T-cell (primary cell): ENCODE measurements at places on chromosomes 2 and 18.

GRCh38 chr2:165274698-165275097 lies 35.5 kb downstream of the SCN2A start:
- H3K4me1 ChIP-seq = no peaks in the 10 kb centered on the region
- no peak overlapping the region for H3K4me3 ChIP-seq
- H3K27me3 ChIP-seq = no peaks in the 10 kb centered on the region
- DNase-seq = no peak
- H3K36me3 ChIP-seq = no peaks in the 10 kb centered on the region

- no peak overlapping the region for H3K4me3 ChIP-seq
- DNase-seq = no peak
- no peaks in the 10 kb centered on the region for H3K4me1 ChIP-seq
- H3K27ac ChIP-seq = no peak overlapping the region
- H3K36me3 ChIP-seq = no peaks in the 10 kb centered on the region
Measured at GRCh38 chr2:2146969-2147900, 183.8 kb downstream of the MYT1L start.

- H3K27me3 ChIP-seq = peaks cover 26% of the 10 kb centered on the region
- H3K4me1 ChIP-seq = no peaks in the 10 kb centered on the region
- H3K36me3 ChIP-seq = no peaks in the 10 kb centered on the region
- H3K27ac ChIP-seq = no peak overlapping the region
- no peak overlapping the region for H3K4me3 ChIP-seq
- no peak for DNase-seq
Measured at GRCh38 chr18:52340406-52341102, 557 bp downstream of the DCC start.

DNA sequence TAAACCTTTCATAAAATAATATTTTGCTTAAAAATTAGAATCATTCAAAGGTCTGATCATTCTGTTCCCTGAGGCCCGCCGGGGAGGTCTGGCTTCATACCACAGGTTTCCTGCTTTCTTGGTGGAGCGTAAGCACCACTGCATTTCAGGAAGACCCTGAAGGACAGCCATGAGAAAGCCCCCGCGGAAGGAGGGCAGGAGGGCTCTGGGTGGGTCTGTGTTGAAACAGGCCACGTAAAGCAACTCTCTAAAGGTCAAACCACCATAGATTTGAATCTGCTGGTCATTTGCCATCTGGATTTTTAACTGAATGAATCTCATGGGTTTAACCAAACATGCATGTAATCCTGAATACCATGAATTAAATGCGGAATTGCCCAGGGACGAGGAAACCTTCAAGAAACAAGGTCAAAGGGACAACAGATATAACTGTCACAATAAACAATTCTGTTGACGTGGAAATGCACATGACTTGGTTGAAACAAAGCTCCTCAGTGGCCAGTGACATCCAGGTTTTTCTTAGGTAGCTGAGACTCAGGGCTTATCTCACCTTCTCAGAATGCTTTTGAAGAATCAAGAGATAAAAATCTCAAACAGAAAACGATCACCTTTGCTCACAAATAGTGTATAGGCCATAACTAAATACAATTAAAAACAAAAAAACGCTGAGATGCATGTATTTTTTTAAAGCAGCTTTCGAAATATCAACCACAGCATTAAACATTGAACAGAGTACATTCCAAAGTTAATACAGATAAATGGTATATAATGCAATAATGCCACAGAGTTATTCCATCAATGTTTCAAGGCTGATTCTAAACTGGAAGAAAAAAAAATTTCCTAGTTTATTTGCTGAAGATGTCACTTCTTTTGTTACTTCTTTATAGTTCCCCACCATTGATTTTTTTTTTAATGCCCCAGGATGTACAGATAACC lies 193.2 kb downstream of the BCL2 start:
- H3K27me3 ChIP-seq = no peaks in the 10 kb centered on the region
- H3K4me3 ChIP-seq = no peak overlapping the region
- DNase-seq = no peak
- peaks cover 2% of the 10 kb centered on the region for H3K4me1 ChIP-seq
- H3K36me3 ChIP-seq = peaks cover 12% of the 10 kb centered on the region

- no peak overlapping the region for H3K27ac ChIP-seq
- H3K27me3 ChIP-seq = no peaks in the 10 kb centered on the region
- no peak for DNase-seq
Measured at GRCh38 chr18:73891572-73892421, 255.8 kb downstream of the FBXO15 start.

DNA sequence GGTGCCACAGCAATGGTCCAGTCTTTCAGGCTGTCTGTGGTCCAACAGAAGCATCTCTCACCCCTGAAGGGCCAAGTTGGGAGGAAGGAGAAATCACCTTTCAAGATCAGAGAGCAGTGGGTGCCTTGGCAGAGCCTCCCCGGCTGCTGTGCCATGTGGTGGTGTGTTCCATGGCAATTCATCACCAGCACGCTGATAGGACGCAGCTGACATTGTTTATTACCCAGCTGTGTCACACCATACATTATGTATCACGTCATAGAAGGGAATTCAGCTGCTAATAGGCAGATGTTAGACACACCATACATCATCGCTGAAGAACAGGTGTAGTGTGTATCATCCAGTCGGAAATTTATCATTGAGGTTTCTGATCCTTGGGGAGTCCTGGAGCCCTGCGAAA lies 29.6 kb upstream of the RPL31 start:
- DNase-seq = no peak
- H3K36me3 ChIP-seq = no peaks in the 10 kb centered on the region
- no peak overlapping the region for H3K4me3 ChIP-seq

GRCh38 chr2:157447031-157447430 lies 3.1 kb upstream of the CYTIP start:
- peak overlapping the region; percentile 90 for H3K27ac ChIP-seq
- DNase-seq = no peak
- no peaks in the 10 kb centered on the region for H3K36me3 ChIP-seq
- peaks cover 9% of the 10 kb centered on the region for H3K4me1 ChIP-seq
- no peak overlapping the region for H3K4me3 ChIP-seq
- H3K27me3 ChIP-seq = no peaks in the 10 kb centered on the region

GRCh38 chr18:62621546-62621945 lies 93.8 kb upstream of the PHLPP1 start:
- H3K27ac ChIP-seq = no peak overlapping the region
- no peak for DNase-seq
- no peaks in the 10 kb centered on the region for H3K36me3 ChIP-seq
- H3K4me3 ChIP-seq = no peak overlapping the region
- H3K4me1 ChIP-seq = no peaks in the 10 kb centered on the region
- peaks cover 7% of the 10 kb centered on the region for H3K27me3 ChIP-seq

DNA sequence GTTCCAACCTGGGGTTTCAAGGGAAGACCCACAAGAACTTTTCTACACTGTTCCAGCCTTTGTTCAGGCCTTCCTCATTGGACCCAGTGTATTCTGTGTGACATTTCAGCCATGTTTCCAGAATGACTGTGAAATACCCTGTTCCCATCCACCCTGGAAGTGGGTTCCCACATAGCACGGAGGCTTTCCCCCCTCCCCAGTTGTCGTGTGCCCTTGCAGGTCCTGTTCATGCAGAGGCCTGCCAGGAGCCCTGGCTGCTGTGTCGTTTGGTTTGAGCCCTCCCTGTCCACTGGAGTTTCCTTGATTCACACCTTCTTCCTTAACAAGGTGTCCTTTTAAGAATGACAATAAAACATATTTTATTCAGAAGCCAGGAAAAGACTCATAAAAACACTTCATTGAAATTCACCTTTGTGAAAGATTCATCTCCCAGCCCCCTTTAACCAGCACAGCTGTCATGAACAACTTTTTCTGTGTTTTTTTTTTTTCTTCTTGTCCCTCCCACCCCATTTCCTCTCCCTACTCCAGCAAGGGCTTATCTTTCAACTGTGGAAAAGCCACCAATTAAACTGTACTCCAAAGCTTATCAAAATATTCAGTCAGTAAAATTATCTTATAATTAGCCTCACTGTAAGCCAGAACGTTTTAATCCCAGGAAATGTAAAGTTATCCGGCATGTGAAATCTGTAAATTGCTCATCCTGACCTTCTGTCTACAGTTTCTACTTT lies 106.4 kb downstream of the ACOXL start:
- H3K4me1 ChIP-seq = peaks cover 12% of the 10 kb centered on the region
- no peaks in the 10 kb centered on the region for H3K36me3 ChIP-seq
- no peak overlapping the region for H3K27ac ChIP-seq
- DNase-seq = no peak
- H3K4me3 ChIP-seq = no peak overlapping the region
- no peaks in the 10 kb centered on the region for H3K27me3 ChIP-seq

- no peaks in the 10 kb centered on the region for H3K36me3 ChIP-seq
- H3K27ac ChIP-seq = no peak overlapping the region
- H3K27me3 ChIP-seq = no peaks in the 10 kb centered on the region
- DNase-seq = no peak
Measured at GRCh38 chr2:176876493-176877103, 336.0 kb upstream of the HNRNPA3 start.

DNA sequence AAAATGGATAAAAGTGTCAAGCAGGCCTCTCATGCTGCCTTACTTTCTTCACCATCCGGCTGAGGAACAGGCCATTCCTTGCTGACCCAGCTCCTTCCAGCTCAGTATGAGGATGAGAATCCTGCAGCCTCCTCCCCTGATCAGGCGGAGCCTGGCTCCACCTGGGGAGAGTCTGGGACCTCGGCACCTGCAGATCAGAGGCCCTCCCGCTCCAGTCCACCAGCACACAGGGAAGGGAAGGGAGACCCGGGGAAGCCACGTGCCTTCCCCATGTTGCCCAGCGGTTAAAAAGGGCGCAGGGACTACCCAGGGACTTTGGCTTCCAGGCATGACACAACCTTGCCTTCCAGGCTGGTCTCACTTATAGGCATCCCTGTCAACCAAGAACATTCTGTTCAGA lies 172.0 kb downstream of the NDUFA10 start:
- no peaks in the 10 kb centered on the region for H3K4me1 ChIP-seq
- no peak overlapping the region for H3K4me3 ChIP-seq
- no peaks in the 10 kb centered on the region for H3K36me3 ChIP-seq

DNA sequence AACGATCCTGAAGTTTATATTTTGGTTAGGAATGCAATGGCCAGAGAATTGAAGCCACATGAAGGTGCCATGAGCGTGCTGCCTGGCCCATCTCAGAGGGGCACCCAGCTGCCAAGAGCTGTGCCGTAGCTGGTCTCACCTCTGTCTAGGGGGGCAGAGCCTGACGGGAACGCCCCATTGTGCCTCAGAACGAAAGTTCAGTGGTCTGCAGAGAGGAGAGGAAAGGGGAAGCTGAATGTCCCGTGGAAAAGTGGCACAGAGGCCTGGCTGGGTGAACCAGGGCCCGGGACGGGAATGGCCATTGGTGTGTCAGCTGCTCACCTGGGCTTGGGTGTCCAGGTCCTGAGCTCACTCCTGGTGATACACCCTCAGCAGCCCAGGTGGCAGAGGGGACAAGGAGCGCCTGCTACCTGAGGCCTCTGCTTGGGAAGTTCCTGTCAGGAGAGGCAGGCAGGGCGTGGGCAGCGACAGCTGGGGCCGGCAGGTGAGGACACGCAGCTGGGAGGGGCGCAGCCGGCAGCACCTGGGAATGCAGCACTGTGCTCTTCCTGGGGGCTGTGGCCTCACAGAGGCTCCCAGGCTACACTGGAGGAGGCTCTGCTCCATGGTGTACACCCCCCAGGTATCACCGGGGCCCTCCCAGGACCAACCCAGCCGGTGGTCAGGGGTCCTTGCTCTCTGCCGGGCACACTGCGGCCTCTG lies 67.3 kb downstream of the PARD6G start:
- no peak overlapping the region for H3K27ac ChIP-seq
- peaks cover 19% of the 10 kb centered on the region for H3K27me3 ChIP-seq
- H3K4me1 ChIP-seq = peaks cover 17% of the 10 kb centered on the region

DNA sequence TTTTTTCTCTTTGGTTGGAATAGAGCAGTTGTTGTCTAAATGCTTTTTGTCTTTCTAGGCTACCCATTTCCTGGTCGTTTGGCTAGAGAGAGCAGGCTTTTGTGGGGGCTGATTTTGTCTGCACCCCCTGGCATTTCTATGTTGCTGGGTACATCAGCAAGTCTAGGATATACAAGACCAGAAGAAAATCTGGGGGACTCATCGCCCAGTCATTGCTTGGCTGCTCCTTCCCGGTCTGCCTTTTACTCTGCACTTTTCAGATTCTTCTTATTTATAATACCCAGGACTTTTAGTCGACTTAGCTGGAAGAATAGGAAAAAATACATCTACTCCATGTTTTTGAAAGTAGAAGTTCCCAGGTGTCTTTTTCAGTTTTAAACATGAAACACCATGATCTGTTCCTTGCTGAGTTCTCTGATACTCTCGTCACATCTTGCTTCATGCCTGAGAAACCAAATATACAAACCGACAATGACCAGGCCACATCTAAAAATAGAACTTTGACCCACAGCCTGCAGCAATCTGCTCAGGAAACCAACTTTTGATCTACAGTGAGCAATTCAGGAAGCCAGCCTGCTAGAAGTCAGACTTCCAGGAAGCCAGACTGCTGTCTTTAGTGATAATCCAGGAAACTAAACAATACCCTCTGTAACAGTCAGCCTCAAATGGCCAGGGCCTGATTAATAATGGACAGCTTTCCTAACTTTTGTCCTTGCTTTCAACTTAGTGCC lies 163.8 kb upstream of the MEX3C start:
- H3K36me3 ChIP-seq = no peaks in the 10 kb centered on the region
- peaks cover 6% of the 10 kb centered on the region for H3K27me3 ChIP-seq
- no peak overlapping the region for H3K4me3 ChIP-seq
- no peak for DNase-seq
- H3K4me1 ChIP-seq = no peaks in the 10 kb centered on the region

DNA sequence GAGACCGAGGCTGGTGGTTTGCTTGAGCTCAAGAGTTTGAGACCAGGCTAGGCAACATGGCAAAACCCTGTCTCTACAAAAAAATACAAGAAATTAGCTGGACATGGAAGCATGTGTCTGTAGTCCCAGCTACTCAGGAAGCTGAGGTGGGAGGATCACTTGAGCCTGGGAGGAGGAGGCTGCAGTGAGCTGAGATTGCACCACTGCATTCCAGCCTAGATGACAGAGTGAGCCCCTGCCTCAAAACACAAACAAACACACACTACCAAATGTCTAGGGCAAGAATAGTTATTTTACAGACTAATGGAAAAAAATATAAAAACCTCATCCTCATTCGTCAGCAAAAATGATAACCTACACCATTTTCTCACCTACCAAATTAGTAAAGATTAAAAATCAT lies 15.3 kb downstream of the BUB1 start:
- H3K4me1 ChIP-seq = no peaks in the 10 kb centered on the region
- no peak for DNase-seq
- no peak overlapping the region for H3K27ac ChIP-seq
- no peaks in the 10 kb centered on the region for H3K36me3 ChIP-seq
- no peaks in the 10 kb centered on the region for H3K27me3 ChIP-seq
- H3K4me3 ChIP-seq = no peak overlapping the region

- no peaks in the 10 kb centered on the region for H3K27me3 ChIP-seq
- no peaks in the 10 kb centered on the region for H3K36me3 ChIP-seq
- H3K4me3 ChIP-seq = no peak overlapping the region
- H3K4me1 ChIP-seq = no peaks in the 10 kb centered on the region
- H3K27ac ChIP-seq = no peak overlapping the region
Measured at GRCh38 chr2:158904627-158905177, 63.7 kb upstream of the TANC1 start.
